Smooth muscle cell of trachea (primary cell): ENCODE measurements at places on chromosomes 2 and 18. TPM values are rescaled to one million over a fixed set of nuclear protein-coding genes. Genes with fewer than 3 reads are reported as not detected.

CD207 gene
- total RNA-seq = not detected in 2 replicates

C2orf66 gene
- total RNA-seq = 0.17 and 0.29 TPM in 2 replicates

G6PC2 gene
- not detected in 2 replicates for total RNA-seq

MTERF4 gene
- 32.1 and 43.5 TPM in 2 replicates for total RNA-seq

CD302 gene
- 9.8 and 10.0 TPM in 2 replicates for total RNA-seq

SCYGR4 gene
- total RNA-seq = not detected in 2 replicates

ABCG5 gene
- total RNA-seq = not detected in 2 replicates

RNF149 gene
- total RNA-seq = 51.3 and 52.9 TPM in 2 replicates

MAP2 gene
- 9.4 and 12.8 TPM in 2 replicates for total RNA-seq

EIF2AK3 gene
- total RNA-seq = 26.0 and 27.5 TPM in 2 replicates

MC5R gene
- total RNA-seq = not detected in 2 replicates

MAP3K19 gene
- not detected in 2 replicates for total RNA-seq

NMS gene
- total RNA-seq = not detected in 2 replicates

LRP1B gene
- not detected in 2 replicates for total RNA-seq

PPIG gene
- total RNA-seq = 28.9 and 31.9 TPM in 2 replicates

ANKRD29 gene
- total RNA-seq = 8.6 and 15.5 TPM in 2 replicates

RTP5 gene
- total RNA-seq = not detected in 2 replicates

ATF2 gene
- 48.8 and 57.6 TPM in 2 replicates for total RNA-seq

APCDD1 gene
- 1.9 and 4.5 TPM in 2 replicates for total RNA-seq
